Aorta (tissue), 5 donors: ENCODE measurements at places on chromosomes 4 and X. TPM values are rescaled to one million over a fixed set of nuclear protein-coding genes. Genes with fewer than 3 reads are reported as not detected.
A peak's percentile ranks its signal among the peaks of the same experiment; 100 is the strongest.

Gene VSIG4
- total RNA-seq, result 115 TPM

GRCh38 chr4:128512767-128513322, 225.2 kb upstream of the PGRMC2 start:
- no peak for DNase-seq

DNA sequence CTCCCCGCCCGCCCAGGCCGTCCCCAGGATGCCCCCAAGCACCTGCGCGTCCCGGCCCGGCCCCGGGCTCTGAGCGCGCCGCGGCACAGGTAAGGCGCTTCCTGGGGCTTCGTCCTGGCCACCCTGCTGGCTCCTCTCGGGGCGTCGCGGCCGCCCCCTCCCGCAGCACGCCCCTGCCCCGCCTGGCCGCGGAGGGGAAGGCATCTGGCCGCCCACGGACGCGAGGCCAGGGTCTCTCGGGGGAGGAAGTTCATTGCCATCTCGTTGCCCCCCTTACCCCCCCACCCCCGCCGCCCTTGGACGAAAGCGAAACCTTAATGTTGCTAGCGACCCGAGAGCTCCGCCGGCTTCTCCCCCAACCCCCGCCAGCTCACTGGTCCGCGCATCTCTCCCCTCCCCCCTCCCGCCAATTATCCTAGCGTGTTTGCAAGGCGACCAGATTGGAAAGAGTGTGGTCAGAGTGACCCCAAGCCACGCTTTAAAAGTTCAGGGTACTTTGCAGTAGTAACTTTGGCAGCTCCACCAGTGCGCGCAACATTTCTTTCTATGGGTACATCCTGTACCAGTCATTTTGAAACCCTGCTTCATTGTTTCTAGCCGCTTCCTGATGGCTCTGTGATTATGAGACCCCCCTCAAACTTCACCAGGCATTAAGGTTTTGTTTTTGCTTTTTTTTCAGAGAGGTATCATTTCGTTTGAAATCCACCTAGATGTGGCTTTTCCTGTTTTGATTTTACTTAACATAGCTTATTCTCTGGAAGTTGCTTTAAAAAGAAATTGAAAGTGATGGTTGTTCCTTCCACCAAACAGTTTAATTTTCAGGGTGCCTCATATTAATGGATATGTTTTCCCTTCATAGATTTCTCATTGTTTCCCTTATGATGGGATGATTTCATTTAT, 626 bp downstream of the TBC1D1 start:
- peak; percentile 55 for DNase-seq

- no peak for DNase-seq
These were observed 54.2 kb downstream of the SUPT20HL2 start for GRCh38 chrX:24259544-24260240.

DNA sequence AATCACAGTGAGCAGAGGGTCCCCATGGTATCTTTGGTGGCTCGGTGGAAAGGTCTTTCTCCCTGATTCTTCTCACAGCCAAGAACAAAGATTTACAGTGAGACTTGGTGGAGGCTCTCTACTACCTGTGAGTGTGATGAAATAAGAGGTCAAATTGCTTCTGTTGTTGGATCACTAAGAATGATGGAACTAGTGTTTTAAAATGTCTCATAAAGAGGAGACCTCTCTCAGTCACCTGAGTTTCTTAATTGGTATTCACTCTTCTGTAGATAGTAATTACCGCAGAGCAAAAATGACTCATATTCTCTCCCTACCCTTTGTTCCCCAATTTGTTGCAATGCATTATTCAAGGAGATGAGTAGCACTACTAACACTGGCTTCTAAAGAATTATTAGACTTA, 100.9 kb upstream of the TBC1D9 start:
- DNase-seq, result no peak

- no peak for DNase-seq
These were observed 38.2 kb downstream of the SPIN2B start for GRCh38 chrX:57083143-57083542.

DNA sequence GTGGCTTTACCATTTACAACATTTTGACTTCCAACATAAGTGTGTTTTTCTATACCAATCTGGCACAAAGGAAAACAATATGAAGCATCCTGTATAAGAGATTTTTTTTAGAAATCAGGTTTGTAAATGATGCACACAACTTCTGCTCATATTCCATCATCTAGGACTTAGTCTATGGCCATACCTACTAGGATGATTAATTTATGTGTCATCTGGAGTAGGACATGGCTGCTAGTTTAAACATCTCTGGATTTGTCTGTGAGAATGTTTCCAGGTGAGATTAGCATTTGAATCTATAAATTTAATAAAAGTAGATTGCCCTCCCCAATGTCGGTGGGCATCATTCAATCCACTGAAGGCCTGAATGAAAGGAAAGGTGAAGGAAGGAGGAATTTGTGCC, 682.8 kb upstream of the GRID2 start:
- DNase-seq, result no peak

DNA sequence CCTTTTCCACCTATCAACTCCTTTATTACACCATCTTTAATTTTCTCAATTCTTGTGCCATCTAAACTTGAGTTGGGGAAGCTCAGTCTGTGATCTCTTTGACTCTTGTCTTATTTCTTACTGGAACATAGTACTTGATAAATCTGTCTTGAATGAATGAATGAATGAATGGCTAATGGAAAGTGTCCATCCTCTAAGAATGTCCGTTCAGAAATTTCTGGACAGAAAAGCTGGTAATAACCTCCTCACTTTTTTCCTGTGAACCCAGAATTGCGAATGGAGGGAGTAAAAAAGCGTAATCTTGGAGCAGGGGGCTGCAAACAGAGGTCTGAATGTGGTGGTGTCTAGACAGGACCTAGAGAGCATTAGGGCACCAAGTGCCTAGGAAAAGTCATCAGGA, 9.4 kb upstream of the CLTRN start:
- no peak for DNase-seq

DNA sequence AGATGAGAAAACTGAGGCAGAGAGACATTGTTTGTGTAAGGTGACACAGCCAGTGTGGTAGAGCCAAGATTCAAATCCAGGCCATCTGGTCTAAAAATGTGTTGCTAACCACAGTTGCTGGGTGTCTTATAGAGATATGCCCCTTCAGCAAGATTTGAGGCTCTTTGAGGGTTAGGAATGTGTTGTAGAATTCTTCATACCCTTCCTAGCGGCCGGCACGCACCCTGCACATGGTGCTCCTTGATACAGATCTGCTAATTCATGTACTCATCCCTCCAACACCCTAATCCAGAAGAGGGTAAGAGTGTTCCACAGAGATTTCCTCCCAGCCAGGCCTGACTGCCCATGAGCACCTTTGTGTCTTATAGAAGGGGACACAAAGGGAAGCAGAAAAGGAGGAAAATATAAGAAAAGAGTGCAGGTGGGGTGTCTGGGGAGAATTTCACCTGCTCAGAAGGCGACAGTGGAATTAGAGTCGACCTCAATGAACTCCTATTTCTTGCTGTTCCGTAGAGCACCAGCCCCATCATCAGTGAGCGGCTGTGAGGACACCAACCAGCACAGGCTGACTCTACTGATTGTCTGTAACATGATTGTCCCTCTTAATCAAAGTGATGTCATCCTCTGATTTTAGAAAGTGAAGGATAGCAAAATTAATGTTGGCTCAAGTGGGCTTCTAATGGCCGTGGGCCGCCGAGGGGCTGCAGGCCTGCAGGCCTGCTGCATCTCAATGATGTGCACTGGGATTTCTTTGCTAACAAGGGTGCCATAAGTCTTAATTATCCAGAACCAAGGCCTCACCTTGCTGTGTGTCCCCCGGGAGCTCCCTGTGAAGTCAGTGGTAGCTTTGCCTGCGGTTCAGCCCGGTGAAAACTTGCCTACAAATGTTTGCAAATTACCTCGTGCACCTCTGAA, 24.2 kb upstream of the SMIM20 start:
- no peak for DNase-seq

GRCh38 chr4:70943114-70943513, 40.9 kb downstream of the MOB1B start:
- no peak for DNase-seq

GRCh38 chrX:71679575-71680207, 12.3 kb downstream of the LOC101059915 start:
- DNase-seq, result no peak

DNA sequence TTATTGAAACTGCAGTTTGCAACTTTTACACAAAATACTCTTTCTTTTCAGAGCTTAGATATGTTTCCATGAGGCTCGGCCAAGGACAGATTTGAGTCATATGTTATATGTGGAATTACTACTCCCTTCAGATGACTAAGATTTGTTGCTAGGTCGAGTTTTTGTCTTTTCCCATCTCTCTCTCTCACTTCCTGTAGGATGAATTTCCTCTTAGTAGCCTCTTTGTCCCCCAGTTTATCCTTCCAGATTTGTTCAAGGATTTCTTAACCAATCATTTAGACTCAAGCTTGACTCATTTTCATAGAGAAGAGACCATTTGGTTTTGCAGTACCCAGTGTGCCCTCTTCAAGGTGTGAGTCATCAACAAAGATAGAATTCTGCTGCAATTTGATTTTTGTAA, 209.2 kb downstream of the GLUD2 start:
- DNase-seq, result no peak

Gene FGFR3
- 4.0 TPM for total RNA-seq

GRCh38 chrX:136694431-136695087, 46.6 kb downstream of the CD40LG start:
- DNase-seq, result no peak

DNA sequence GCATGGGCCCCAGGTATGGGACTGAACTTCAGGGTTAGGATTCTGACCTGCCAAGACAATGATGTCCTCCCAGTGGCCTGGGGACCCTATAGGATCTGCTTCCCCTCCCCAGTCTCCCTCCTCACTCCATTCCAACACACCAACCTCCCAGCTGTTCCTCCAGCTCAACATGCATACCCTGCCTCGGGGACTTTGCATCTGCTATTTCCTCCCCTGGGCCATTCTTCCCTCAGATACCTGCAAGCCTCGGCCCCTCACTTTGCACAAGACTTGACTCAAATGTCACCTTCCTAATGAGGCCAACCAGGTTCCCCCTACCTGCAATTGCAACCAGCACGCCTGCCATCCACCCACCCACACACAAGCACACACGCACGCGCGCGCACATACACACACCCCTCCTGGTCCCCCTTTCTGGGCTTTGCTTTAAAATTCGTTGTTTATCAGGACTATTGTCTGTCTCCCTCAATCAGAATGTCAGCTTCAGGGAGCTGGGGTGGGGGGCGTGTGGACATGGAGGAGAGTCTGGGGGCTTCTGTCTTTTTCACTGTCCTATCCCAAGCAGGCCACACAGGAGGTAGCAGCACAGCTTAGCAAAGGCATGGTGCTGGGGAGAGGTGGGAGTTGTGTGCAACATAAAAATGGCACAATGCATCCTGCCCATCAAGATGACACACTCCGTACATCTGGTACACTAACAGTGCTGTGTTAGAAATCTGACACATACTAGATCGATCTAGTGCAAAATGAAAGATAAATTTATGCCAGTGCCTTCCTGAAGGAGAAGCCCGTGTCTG, 20.6 kb upstream of the PPP2R2C start:
- no peak for DNase-seq

DNA sequence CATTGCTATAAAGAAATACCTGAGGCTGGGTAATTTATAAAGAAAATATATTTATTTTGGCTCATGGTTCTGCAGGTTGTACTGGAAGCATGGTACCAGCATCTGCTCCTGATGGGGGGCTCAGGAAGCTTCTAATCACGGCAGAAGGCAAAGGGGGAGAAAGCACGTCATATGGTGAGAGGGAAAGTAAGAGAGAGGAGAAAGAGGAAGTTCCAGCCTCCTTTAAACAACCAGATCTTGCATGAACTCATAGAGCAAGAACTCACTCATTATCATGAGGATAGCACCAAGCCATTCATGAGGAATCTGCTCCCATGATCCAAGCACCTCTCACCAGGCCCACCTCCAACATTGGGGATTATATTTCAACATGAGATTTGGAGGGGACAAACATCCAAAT, 125.0 kb upstream of the GRPR start:
- DNase-seq, result no peak

DNA sequence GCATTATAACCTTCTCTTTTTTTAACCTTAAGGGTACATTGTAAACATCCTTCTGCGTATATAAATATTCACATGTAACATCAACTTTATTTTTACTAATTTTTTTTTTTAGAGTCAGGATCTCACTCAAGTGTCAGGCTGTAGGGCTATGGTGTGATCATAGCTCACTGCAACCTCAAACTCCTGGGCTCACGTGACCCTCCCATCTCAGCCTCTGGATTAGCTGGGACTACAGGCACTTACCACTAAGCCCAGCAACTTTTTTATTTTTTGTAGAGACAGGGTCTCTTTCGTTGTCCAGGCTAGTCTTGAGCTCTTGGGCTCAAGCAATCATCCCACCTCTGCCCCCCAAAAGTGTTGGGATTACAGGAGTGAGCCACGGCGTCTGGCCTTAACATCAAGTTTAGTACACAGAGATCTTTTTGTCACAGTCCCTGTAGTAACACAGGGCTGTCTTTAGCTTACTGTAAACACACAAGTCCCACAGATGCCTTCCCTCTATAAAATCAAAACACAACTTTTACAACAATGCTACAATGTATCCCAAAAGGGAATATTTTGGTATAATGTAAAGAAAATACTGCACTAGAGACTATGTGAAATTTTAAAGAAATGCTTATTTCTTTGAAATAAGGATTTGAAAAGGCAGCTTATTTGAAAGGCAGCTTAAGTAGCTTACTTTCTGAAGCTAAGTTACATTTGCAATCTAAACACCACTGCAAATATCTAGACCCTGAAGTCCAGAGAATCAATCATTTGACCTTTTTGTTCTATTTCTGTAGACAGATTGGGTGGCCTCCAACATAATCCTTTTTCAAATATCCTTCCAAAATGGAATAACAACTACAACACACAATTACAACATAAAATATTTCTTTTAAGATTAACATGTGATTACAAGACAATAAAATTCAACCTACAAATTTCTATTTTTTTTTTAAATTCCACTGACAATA, 116.0 kb downstream of the APBB2 start:
- no peak for DNase-seq

DNA sequence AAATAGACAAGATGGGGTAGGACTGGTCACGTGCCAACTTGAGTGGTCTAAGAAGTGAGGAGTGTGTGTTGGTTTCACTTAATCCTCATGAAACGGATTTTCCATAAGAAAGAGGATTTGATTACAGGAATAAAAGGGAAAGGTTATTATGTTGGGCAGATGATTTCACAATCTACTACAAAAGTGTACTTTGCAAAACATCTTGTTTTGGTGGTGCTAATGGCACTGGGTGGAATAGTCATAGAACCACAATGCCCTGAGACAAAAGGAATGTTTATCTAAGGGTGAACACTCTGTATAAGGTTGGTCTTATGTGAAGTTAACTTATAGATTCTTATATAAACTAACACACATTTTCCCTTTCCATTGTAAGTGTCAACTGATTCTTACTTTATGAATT, 45.6 kb downstream of the GLUD2 start:
- DNase-seq, result no peak

- no peak for DNase-seq
These were observed 8.1 kb downstream of the ETDB start for GRCh38 chrX:135112096-135112729.

Gene FAT4
- total RNA-seq, result 48.0 TPM
